Hindlimb muscle (tissue), 1 donor: ENCODE measurements at places on chromosomes 13 and 19.

DNA sequence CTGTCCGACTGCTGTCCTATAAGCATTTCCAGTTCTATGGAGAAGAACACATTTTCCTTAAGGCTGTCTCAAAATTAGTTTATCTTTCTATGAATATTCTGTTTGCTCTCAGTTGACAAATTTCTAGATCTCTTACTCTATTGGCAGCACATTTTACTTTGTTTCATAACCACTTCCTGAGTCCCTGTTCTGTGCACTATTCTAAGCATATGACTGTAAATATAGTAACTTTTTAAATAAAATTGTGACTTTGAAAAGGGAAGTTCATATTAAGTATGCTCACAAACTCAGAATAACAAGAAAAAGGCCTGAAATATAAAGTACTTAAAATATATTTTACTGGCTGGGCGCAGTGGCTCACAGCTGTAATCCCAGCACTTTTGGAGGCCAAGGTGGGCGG is 56.5 kb upstream of the HTR2A start:
- DNase-seq, result no peak

DNA sequence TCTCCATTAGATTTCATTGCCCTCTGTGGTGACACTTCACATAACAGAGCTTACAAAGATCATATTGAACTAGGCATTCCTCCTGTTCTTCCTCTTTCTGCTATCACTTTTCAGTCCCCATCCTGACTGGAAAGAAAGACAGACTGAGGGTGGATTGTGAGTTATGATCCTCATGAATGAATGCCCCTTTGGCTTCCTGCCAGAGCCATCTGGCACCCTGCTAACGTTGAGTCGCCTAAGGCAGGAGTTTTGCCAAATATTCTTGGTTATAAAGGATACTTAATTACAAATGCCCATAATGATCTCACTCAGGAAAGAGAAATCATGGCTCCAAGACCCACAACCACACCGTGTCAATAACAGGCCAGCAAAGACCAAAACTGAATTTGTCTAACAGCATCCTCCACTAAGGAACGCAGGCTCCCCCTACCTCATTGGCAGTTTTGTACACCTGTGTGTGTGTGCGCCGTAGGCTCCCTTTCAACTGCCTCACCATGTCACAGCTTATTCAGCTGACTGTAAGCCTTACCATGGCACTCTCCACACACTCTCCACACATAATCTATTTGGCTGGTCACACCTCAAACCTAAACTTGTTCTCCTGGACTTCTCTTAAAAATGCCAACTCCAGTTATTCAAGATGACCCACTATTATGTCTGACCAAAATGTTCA is 15.5 kb downstream of the ZNF211 start:
- no peak for DNase-seq

DNA sequence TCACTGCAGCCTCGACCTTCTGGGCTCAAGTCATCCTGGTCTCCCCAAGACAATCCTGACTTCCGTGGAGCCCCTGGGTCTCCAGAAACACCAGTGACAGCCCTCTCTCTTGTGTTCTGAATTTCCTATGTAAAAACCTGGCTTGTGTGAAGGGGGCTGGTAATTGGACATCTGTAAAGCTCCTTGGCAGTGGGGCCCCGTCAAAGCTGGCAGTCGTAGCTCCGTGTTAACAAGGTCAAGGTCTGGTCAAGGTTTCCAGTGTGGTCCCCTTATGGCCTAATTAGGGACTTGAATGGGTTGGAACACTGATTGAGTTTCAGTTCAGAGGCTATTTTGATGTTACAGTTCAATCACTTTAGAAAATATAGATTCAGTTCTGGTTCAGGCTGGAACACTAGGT is 32.8 kb upstream of the NDUFS7 start:
- no peak for DNase-seq

DNA sequence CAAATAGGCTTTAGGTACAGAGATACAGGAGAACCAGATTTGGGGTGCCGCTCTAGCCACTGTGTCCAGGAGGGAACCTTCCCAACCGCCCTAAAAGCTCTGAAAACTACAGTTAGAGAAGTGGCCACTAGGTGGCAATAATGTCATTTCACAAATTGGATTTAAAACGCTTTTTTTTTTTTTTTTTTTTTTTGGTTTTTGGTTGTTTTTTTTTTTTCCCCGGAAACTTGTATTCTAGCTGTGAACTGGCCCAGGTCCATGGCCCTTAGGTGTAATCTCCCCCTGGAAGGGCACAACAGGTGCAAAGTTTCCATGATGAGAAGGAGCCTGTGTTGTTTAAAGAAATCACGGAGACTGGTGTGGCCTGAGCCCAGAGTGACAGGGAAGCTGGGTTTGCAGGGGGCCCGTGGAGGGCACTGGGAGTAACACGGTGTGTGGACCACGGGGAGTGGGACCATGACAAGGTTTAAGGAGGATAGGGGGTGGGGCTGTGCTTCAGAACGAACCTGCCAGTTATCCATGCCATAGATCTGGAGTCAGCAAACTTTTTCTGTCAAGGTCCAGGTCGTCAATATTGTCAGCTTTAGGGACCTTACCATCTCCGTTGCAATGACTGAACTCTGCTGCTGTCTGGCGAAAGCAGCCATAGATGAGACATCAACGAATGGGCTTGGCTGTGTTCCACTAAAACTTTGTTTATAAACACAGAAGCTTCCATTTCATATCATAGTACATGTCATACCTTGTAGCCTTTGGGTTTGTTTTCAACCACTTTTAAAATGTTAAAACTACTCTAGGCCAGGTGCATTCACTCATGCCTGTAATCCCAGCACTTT is 10.1 kb downstream of the OR1I1 start:
- DNase-seq, result peak; percentile 71

GRCh38 chr19:49689133-49690078 is at the start of gene ADM5:
TSS of gene ADM5 (plus strand) at chr19:49689594. CDS start at chr19:49689838, 244 bp downstream.
- DNase-seq, result no peak

DNA sequence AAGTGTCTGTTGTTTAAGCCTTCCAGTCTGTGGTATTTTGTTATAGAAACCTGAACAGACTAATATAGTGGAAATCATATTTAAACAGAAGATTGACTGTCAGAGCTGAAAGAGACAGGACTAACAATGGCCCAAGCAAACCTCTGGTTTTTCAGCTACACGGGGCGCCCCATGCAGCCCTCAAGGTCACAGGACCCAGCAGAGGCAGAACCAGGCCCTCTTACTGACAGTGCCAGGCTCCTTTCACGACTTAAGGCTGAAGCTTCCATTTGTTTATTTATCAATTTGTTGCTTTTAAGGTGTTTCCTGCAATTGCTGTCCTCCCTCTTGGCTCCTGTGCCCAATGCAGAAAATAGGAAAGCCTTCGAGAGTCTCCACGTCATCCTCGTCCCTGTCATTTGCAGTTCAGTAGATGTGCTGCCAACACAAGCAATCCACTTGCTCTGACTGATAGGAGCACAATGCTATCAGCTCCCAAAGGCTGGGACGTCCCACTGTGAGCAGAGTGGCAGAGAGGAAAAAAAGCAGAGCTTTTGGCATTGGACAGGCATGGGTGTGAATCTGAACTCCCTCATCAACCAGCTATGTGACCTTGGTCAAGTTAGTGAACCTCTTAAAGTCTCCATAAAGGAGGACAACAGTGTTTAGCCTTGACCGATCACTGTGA is 10.5 kb upstream of the SLC7A1 start:
- no peak for DNase-seq

GRCh38 chr13:79895416-79895815 is 414.5 kb downstream of the NDFIP2 start:
- DNase-seq, result no peak

GRCh38 chr13:99471221-99472121 is 29.8 kb upstream of the TM9SF2 start:
- DNase-seq, result no peak

DNA sequence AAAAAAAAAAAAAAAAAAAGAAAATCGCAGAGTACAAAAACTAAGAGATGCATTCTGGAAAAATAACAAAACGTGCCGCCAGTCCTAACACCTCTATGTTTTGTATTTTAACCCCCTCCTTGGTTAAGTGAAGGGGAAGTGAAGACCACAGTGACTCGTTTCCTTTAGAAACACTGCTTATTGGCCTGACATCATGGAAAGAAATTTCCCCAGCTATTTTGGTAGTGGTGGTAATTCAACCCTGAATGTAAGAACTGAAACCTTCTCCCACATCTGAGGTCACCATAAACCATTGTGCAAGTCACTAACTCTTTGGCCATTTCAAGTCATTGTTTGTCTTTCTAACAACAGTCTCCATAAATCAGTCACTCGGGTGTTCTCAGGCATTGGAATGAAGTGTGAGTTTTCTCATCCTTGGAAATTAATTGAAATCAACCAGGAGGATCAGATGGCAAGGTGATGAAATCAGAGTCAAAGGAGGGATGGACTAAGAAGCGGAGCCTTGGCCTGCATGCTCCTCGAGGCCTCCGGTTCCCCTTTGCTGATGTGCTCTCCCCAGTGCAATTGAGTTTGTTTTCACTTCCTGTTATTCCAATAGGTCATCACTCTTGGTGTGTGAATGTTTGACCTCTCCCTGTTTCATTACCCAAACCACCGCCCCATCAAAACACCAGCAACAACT is 443.9 kb downstream of the FGF9 start:
- no peak for DNase-seq

DNA sequence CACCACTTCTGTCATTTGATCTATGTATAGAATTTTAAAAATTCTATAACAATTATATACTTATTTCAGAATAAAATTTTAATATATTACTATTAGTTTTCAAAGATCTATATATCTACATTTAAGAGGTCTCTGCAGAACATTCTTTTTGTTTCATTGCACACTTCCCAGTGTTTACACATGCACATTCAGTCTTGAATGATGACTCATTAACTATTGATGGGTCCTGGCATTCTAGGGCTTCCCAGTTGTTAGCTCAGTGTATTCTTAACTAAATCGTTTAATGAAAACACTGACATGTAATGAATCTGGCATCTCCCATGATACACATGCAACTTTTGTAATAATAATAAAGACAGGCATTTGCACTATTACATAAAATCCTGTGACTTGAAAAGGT is 324.6 kb downstream of the KLF12 start:
- DNase-seq, result no peak

GRCh38 chr19:18776736-18777135 is 14.4 kb downstream of the COMP start:
- no peak for DNase-seq

- DNase-seq, result no peak
These were observed 22.3 kb downstream of the PEPD start for GRCh38 chr19:33499248-33499647.

DNA sequence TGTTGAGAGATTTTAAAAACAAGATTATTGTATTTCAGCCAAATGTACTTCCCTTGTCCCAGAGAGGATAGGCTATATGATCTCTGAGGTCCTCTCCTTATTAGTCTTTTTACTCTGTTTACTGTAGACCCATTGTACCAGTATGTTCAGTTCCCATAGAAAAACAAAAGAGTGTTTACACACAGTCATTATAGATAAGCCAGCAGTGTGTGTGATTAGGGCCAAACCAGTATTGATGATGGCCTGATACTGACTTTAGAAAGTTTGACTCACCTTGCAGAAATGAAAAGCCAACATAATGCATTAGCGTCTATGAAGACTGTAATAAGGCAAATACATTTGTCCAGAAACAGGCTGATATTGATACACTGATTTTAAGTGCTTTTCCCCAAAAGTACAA is 6.2 kb downstream of the MTUS2 start:
- no peak for DNase-seq

DNA sequence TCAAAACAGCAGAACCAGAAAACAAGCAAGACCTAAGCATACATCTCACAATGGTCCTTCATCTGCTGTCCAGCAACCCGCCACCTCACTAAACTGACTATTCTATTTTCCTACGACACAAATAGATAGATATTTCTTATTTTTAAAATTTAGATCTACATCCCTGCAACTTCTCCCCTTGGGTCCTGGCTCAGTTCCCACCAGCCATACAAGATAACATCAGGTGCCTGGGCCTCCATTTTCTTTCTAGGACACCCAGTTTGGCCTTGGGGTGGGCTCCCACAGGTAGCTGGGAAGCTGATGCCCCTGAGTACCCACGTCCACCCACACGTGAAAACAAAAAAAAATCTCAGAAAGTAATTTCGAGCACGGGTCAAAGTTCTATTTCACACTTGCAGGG is 47.6 kb downstream of the TGDS start:
- no peak for DNase-seq

DNA sequence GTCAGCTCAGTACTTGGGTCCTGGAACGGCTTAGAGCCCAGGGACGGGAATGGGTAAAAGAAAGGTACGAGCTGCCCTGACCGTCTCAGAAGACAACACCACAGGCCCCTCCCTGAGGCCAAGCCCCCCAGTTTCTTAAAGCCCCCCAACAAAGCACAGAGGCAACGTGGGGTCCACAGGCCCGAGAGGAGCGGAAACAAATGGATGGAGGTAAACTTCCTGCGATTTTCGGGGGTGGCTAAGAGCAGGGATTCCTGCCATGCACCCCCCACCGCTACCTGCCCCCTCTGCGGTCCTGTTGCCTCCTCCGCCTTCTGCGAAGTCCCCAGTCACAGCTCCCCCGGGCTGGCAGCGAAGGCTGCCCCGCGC is 48.2 kb downstream of the PTPRS start:
- DNase-seq, result no peak

GRCh38 chr13:50548586-50548985 is 294.9 kb downstream of the DLEU7 start:
- no peak for DNase-seq

GRCh38 chr13:39773833-39774232 is 118.4 kb downstream of the COG6 start:
- no peak for DNase-seq

GRCh38 chr13:114035583-114036531 is 62.0 kb upstream of the C13orf46 start:
- DNase-seq, result peak; percentile 79

GRCh38 chr13:74904556-74904955 is 577.4 kb downstream of the TBC1D4 start:
- DNase-seq, result no peak

GRCh38 chr19:41029524-41030432 is 38.7 kb downstream of the CYP2B6 start:
- DNase-seq, result no peak

- no peak for DNase-seq
These were observed 15.7 kb downstream of the ZNF175 start for GRCh38 chr19:51586799-51587198.

DNA sequence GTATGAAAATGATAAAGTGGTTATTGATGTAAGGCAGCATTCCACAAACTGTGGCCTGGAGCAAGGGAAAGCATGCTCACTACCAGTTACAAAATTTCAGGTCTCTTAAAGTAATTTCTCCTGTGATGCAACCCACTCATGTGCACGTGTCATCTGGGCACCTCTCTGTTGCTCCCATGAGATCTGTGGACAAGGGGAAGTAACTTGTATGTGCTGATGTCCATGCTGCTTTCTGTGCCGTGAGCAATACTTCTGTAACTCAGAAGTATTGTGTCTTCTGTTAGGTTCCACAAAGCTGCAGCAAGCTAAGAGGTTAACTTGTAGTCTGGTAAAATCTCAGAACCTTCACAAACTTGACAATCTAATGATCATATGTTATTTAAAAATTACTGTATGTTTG is 930.0 kb upstream of the SLITRK6 start:
- no peak for DNase-seq
